ENCODE measurements at places on chromosomes 5 and 9. TPM values are rescaled to one million over a fixed set of nuclear protein-coding genes. Genes with fewer than 3 reads are reported as not detected.

- no peak for ATAC-seq
Measured at GRCh38 chr5:53422539-53422938, 57.9 kb upstream of the FST start.

DNA sequence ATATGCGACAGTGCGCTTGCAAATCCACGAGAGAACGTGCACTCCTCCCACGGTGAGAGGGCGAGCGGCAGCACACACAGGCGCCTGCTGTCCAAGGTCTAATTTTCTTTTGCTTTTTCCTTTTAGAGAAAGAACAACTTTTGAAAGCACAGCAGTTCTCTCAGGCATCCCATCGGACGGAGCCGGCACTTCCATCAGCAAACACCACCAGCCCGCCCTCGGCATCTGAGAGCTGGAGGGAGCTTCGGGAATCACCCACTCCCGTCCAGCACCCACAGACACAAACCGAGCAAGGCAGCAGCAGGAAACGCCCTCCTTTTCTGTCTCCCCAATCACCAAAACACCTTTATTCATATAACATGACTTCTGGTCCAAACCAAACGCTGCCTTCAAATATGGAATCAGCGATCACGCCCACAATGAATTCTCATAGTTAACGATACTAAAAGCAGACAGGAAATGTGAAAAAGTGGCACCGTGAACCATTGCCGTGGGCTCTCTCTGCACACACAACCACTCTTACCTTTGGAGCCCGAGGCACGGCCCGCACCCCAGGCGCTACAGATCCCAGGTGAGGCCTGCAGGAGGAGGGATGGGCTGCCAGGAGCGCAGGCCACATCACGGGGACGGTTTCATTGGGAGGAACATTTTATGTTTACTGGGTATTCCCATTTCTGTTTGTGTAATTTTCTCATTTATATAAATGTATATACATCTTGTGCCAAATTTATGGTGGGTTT lies 14.2 kb downstream of the LPCAT1 start:
- no peak for ATAC-seq

DNA sequence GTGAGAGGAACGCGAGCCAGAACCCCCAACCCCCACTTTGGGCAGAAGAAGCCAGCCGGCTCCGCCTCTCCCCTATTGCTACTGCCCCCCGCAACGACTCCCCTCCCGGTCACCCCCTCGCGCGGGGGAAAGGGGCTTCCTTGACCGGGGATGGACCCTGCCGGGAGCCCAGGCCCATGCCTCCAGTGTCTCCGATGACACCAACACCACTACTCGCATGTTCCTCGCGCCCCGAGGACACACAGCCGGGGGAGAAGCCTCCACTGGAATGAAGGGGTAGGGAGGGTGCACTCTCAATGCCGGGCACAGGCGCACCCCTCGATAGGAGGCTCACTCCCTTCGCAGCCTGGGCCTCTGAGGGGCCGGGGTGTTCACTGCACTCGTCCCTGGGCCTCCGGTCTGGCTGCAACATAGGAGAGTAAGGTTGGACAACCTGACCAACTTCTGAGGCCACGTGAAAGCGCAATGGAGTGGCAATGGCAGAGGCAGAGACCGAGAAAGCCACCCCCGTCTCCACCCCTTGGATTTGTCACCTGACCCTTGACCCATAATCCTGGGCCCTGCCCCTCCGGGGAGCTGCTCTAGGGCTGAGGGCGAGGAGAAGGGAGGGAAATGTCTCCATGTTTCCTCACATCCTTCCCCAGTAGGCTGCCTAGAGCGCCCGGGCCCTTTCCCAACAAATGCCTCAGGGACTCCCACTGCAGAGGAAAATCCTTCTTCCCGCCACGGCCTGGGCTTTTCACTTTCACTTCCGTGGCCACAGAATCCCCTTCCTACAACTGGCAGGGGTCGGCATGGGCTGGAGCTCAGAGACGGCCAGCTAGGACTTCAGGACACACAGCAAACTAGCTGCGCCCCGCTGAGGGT lies 1.1 kb upstream of the CNTFR start:
- no peak for ATAC-seq

GRCh38 chr5:138631096-138631928 lies 56.1 kb upstream of the HSPA9 start:
- no peak for ATAC-seq

DNA sequence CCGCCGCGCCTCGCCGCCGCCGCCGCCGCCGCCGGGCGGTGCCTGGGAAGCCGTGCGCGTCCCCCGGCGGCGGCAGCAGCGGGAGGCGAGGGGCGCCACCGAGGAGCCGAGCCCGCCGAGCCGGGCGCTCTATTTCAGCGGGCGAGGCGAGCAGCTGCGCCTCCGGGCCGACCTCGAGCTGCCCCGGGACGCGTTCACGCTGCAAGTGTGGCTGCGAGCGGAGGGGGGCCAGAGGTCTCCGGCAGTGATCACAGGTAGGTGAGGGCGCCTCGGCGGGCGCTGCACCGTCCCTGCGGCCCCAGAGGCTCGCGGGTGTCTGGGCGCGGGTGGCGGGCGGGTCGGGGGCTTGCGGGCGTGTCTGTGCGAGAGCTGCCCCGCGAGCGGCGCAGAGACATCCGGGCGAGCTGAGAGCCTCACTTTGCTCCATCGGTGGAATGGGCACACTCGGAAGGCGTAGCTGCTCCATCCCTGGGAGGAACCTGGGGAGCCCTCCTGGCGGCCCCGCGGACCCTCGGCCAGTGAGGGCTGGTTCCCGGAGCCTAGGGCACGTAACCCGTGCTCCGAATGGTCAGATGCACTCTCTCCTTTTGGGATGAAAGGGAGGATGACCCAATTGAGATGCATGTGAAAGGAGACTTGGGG lies 864 bp downstream of the PAPPA start:
- ATAC-seq = peak; percentile 1

The SH3GL2 gene
- 13.1 TPM for total RNA-seq

DNA sequence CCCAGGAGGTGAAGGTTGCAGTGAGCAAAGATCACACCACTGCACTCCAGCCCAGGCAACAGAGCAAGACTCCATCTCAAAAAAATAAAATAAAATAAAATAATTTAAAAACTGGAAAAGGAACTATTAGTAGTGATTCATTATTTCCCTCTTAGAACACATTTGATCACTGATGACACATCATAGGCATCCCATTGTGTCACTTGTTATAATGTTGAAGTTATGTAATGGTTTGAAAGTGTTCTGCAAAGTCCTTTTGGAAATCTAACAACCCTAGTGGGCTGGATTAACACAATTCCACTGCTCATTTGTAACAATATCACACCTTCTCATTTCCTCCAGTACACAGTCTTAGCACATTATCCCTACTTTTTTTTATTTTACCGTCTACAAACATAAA lies 81.8 kb upstream of the LMNB1 start:
- no peak for ATAC-seq

The GLRA1 gene
- total RNA-seq = 9.1 TPM
